Pericardium fibroblast (primary cell): ENCODE measurements at places on chromosomes 6 and 20. TPM values are rescaled to one million over a fixed set of nuclear protein-coding genes. Genes with fewer than 3 reads are reported as not detected.

The FITM2 gene
- 5.6 and 8.8 TPM in 2 replicates for total RNA-seq

The OPRM1 gene
- not detected in 2 replicates for total RNA-seq

The CEP85L gene
- 3.0 and 8.8 TPM in 2 replicates for total RNA-seq

The NEU1 gene
- 55.6 and 65.6 TPM in 2 replicates for total RNA-seq

The DAAM2 gene
- total RNA-seq: 11.2 and 26.6 TPM in 2 replicates

The ADGRG6 gene
- 12.1 and 17.6 TPM in 2 replicates for total RNA-seq

The DACT2 gene
- 31.7 TPM in 1 of 2 replicates, not detected in the other for total RNA-seq

The DEFB124 gene
- total RNA-seq: 2.1 TPM in 1 of 2 replicates, not detected in the other

The MUC21 gene
- total RNA-seq: not detected in 2 replicates

The DNAH8 gene
- not detected in 2 replicates for total RNA-seq

The NRSN1 gene
- total RNA-seq: not detected in 2 replicates

The QRSL1 gene
- total RNA-seq: 6.4 and 8.7 TPM in 2 replicates

The MYB gene
- not detected in 2 replicates for total RNA-seq
